Naive thymus-derived CD4-positive, alpha-beta T cell (primary cell): ENCODE measurements at places on chromosomes 7 and 10. TPM values are rescaled to one million over a fixed set of nuclear protein-coding genes. Genes with fewer than 3 reads are reported as not detected.

DNA sequence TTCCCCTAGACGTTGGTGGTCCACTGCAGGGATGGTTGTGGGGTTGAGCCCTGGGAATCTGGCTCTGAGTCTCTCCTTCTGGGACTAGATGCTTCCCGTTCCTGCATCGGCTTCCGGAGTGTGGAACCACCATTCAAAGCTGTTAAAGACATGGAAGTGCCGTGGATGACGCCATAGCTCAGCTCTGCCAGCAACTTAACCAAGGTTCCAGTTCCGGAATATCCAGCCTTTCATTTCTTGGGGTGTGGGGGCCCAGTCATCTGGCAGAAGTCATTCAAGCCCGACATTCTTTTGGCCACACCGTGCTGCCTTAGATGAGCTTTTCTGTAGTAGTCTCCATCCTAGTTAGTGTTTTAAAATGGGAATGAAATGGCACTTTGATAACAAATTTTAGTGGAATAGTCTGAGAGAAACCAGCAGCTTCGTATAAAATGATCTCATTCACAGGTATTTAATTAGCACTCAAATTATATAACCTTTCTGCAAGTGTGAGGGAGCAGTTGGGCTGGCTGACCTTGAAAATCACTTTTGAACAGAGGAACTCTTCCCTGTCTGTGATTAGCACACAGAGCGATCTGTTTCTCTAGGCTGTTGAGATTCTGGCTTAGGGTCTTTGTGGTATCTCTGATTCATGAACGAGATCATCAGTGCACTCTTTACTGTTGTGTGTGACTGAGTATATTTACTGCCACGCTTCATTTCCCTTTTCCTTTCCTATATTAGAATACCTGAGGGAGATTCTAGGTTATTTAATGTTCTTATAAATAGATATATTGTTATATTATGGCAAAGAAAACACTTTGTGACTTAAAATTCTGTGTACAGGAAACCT lies 19.9 kb downstream of the LMTK2 start:
- H3K27me3 ChIP-seq = no peaks in the 10 kb centered on the region
- DNase-seq = no peak
- no peaks in the 10 kb centered on the region for H3K36me3 ChIP-seq
- H3K27ac ChIP-seq = no peak overlapping the region

GRCh38 chr10:30170814-30171213 lies 111.4 kb upstream of the JCAD start:
- no peaks in the 10 kb centered on the region for H3K27me3 ChIP-seq
- no peak for DNase-seq
- no peak overlapping the region for H3K27ac ChIP-seq
- H3K4me1 ChIP-seq = no peaks in the 10 kb centered on the region
- no peak overlapping the region for H3K4me3 ChIP-seq

GRCh38 chr10:29720149-29720548 lies 85.4 kb upstream of the SVIL start:
- H3K4me1 ChIP-seq = peaks cover 20% of the 10 kb centered on the region
- no peak for DNase-seq
- no peak overlapping the region for H3K4me3 ChIP-seq
- H3K27ac ChIP-seq = no peak overlapping the region

- DNase-seq = no peak
- no peaks in the 10 kb centered on the region for H3K27me3 ChIP-seq
- no peak overlapping the region for H3K27ac ChIP-seq
- no peaks in the 10 kb centered on the region for H3K36me3 ChIP-seq
Measured at GRCh38 chr10:43049081-43049551, 27.8 kb upstream of the RET start.

The PLAU gene
- 0.42 TPM for total RNA-seq
